ENCODE measurements at places on chromosomes 5 and 9. TPM values are rescaled to one million over a fixed set of nuclear protein-coding genes. Genes with fewer than 3 reads are reported as not detected.
A peak's percentile ranks its signal among the peaks of the same experiment; 100 is the strongest.

The CCDC152 gene
- total RNA-seq, result 6.7 TPM

The SLC1A1 gene
- total RNA-seq, result not detected

The TPD52L3 gene
- not detected for total RNA-seq

The HK3 gene
- 0.62 TPM for total RNA-seq

The NDUFB6 gene
- total RNA-seq, result 77.1 TPM

GRCh38 chr9:133854765-133855164 is 116.6 kb upstream of the SARDH start:
- no peaks in the 10 kb centered on the region for H3K27me3 ChIP-seq
- H3K27ac ChIP-seq, result no peak overlapping the region
- H3K4me1 ChIP-seq, result no peaks in the 10 kb centered on the region
- H3K36me3 ChIP-seq, result no peaks in the 10 kb centered on the region
- no peak for DNase-seq

DNA sequence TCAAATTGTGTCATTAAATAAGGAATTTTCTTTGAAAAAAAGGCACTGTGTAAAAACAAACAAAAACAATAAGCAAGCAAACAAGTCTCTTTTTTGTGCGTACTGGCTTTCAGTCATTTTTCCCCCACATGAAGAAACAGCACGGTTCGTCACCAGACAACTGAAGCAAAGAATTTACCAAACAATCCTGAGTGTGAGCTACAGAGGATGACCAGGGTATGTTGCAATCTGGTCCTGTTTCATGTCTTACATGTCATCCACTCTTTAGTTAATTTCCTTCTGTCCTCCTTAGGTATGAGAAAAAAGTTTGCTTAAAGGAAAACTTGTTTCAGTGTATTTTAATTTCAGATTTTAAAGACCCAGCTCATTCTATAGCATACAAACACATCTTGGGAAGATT is 1080.7 kb upstream of the NUDT12 start:
- H3K4me1 ChIP-seq, result no peaks in the 10 kb centered on the region
- no peak for DNase-seq

DNA sequence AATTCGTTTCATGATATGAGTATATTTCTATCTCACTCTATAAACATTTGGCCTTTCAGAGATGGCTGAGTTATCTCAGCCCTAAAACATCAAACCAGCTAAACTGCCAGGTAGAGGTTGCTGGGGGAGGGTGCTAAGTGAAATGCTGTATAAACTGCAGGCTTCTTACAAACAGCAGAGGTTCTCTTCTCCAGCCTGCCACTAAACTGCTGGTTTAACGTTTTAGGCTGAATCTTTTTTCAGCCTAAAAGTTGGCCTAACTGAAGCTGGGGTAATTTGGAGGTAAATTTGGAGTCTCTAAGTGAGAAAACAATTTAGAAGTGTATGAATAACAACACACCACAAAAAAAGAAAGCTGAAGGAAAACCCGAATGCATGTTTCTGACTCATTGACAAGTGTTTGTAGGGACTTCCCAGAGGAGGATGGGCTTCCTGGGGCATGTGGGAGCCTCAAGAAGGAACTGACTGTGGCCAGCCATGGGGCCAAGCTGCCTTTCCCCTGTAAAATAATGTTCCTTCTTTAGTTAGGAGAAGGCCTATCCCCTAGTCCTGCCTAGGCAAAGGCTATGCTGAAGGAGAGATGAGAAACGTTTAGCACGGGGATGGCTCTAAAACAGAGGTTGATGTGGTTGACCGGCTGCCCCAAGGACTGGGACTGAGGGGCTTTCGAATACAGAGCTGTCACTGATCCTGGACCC is 44.3 kb downstream of the SLC28A3 start:
- DNase-seq, result peak; percentile 78
- no peaks in the 10 kb centered on the region for H3K27me3 ChIP-seq
- H3K27ac ChIP-seq, result peak overlapping the region; percentile 98
- peaks cover 58% of the 10 kb centered on the region for H3K4me1 ChIP-seq
- peak overlapping the region; percentile 49 for H3K4me3 ChIP-seq

DNA sequence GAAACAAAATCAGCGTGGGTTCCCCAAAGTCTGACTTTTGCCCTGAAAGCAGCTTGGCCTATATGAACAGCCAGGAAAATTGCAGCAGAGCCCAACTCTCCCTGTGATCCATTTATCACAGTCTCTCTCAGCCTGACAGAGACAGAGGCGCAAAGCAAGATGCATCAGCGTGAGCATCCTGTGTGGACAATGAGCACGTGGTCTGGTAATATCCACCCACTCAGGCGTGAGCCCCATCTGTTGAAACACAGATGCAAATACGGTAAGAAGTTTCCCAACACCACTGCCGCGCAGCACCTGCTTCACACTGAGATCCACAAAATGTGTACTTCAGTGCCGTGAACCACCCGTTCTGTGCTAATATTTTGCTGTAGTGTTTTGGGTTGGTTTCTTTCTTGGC is 114.6 kb downstream of the MRPL36 start:
- H3K27me3 ChIP-seq, result peaks cover 8% of the 10 kb centered on the region
- H3K27ac ChIP-seq, result no peak overlapping the region
- no peak overlapping the region for H3K4me3 ChIP-seq
- no peak for DNase-seq

- H3K4me1 ChIP-seq, result peaks cover 75% of the 10 kb centered on the region
- peak; percentile 46 for DNase-seq
- no peak overlapping the region for H3K4me3 ChIP-seq
- H3K27me3 ChIP-seq, result no peaks in the 10 kb centered on the region
- H3K27ac ChIP-seq, result peak overlapping the region; percentile 28
These were observed 17.8 kb downstream of the ATP6V0E1 start for GRCh38 chr5:173001229-173001841.

GRCh38 chr9:561427-561826 is 280.1 kb upstream of the DMRT1 start:
- H3K27ac ChIP-seq, result no peak overlapping the region
- H3K4me1 ChIP-seq, result peaks cover 20% of the 10 kb centered on the region
- DNase-seq, result no peak
- H3K36me3 ChIP-seq, result peaks cover 2% of the 10 kb centered on the region
- no peaks in the 10 kb centered on the region for H3K27me3 ChIP-seq
- no peak overlapping the region for H3K4me3 ChIP-seq

DNA sequence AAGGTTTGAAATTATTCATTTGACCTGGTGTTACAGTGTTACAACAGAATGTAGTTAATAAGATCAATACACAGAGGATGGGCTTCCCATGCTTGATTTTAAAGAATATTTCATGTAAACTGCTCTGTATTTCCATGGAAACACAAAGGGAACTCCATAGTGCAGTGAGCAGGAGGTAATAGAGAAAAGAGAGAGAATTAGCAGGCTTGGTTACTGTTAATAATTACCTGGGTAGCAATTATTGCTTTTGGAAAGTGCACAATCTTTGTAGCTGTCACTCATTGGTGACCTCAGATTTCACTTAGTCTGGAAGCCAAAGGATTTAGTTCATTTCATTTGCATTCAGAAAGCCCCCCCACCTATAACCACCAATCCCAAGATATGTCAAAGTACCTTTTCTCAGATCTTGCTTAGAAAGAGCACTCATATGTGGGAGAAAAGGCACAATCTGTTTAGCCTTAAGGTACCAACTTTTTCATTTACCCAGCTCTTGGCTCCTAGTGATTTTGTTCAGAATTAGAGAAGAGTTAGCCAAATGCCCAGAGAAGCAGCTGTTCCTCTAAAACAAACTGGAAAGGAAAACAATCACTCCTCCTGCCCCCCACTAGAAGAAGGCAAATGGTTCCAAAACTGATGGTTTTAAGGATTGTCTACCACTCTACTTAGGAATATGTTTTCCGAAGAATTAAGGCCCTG is 234.5 kb upstream of the SLC24A2 start:
- H3K27me3 ChIP-seq, result peaks cover 1% of the 10 kb centered on the region
- H3K4me3 ChIP-seq, result no peak overlapping the region
- H3K27ac ChIP-seq, result no peak overlapping the region
- H3K4me1 ChIP-seq, result no peaks in the 10 kb centered on the region
- DNase-seq, result no peak
- H3K36me3 ChIP-seq, result no peaks in the 10 kb centered on the region

DNA sequence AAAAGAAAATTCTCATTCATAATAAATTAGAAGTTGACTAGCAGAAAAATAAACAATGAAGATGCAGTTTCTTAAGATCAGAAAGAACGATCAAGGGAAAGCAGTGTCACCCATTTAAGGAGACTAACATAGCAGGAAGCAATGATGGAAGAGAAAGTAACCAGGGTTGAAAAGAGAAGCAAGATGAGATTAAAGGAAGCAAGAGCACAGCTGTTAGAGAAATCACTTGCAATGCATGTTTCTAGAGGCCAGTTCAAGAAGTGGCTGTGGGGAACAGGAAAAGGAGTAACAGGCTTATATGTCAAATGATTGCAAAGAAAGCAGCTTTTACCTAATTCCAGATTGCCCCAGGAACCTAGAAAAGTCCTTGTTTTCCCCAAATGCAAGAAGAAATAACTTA is 46.8 kb upstream of the SLC1A1 start:
- H3K36me3 ChIP-seq, result no peaks in the 10 kb centered on the region
- no peak overlapping the region for H3K4me3 ChIP-seq
- DNase-seq, result no peak
- H3K4me1 ChIP-seq, result no peaks in the 10 kb centered on the region

DNA sequence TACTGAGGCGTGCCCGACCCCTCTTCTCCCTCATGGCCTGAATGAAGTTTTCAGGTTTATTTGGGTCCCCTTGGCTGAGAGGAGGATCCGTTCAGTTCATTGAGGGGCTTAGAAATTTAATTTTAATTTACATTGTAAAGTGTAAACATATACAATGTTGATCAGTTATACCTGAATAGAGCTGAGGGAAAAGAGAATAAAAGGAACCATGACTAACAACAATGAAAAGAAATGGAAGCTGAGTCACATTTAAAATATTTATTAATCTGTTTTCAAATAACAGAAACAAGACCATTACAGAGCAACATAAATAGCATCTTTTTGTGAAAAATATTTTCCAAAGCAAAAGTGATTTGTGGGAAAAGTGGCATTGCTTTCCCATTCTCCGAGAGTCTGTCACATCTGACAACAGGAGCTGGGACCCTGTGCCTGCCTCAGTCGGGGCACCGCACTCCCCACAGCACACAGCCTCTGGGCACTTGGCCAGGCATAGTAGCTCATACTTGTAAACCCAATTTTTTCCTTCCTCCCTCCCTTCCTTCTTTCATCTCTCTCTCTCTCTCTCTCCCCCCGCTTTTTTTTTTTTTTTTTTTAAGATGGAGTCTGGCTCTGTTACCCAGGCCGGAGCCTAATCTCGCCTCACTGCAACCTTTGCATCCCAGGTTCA is 28.7 kb downstream of the PROP1 start:
- H3K27me3 ChIP-seq, result no peaks in the 10 kb centered on the region
- peaks cover 6% of the 10 kb centered on the region for H3K4me1 ChIP-seq
- no peaks in the 10 kb centered on the region for H3K36me3 ChIP-seq
- no peak overlapping the region for H3K27ac ChIP-seq
- no peak for DNase-seq
- H3K4me3 ChIP-seq, result no peak overlapping the region

Data from activated CD4-positive, alpha-beta memory T cell treated with anti-CD3 and anti-CD28 coated beads for 36 hours (primary cell).